T-helper 22 cell (primary cell): ENCODE measurements at places on chromosomes 1 and 21.

GRCh38 chr1:59350521-59350920, 53.6 kb downstream of the FGGY start:
- no peak for DNase-seq

DNA sequence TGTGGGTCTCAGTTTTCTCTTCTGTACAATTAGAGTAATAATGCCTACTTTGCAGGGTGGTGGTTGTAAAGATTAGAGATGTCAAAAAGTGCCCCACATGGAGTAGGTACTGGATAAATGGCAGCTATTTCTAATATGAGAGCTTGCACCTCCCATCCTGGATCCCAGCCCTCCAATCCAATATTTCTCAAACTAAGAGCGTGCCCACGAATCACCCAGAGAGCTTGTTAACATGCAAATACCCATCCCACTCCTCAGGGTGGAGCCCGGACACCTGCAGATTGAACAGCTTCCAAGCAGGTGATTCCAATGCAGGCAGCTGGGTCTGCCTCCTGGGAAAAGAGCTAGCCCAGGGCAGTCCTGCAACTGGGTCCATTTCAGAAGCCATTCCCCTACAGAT, 33.0 kb downstream of the LRRN2 start:
- DNase-seq: no peak

DNA sequence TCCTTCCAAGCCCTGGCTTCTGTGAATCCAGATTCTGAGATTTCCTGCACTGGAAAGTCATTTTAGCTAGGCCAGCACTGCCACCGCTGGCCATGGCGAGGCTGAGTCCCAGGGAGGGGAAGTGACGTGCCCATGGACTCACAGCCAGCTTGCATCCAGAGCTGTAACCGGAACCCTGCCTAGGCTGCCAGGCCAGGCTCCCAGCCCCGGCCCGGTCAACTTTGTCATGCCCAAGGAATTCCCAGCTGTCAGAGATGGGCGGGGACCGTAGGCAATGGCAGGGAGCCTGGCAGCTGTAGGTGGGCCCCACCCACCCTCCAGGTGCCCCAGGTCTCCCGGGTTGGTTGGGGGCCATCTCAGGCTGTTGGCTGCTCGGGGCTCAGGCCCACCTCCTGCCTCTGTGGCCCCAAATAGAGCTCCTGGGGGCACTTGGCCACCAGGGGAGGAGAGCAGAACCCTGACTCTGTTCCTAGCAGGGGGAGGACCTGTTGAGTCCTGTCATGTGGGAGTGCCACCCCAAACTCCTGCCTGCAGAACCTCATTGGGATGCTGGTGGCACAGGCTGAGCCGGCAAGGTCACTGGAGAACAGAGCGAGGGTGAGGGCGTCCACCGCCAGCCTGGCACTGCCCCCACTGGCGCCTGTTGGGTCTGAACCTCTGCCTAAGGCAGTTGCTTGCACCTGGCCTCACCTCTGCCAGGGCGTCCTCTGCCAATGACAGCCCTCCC, 57.8 kb downstream of the FOXO6 start:
- no peak for DNase-seq

DNA sequence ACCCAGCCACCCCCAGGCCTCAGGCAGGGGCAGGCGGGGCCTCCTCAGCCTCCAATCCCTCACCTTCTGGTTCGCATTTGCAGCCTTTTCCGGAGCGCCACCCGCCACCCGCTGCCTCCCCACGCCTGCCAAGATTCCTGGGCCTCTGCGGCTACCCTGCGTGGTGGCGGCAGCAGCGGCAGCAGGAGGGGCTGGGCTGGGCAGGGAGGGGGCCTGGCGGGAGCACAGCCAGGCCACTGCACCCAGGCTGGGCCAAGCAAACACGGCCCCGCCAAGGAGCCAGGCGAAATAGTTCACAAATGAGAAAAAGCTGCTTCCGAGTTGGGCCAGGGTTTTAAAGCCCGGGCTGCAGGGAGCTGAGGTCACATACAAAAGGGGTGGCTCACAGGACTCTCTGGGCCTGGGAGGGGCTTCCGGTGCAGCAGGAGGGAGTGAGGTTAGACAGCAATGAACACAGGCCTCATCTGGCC, 9.8 kb downstream of the COL8A2 start:
- no peak for DNase-seq

GRCh38 chr1:242534753-242535152, 10.3 kb upstream of the PLD5 start:
- no peak for DNase-seq

- DNase-seq: no peak
These were observed 50.1 kb downstream of the COQ8A start for GRCh38 chr1:226990133-226990716.

GRCh38 chr1:3564921-3565831, 46.1 kb downstream of the MEGF6 start:
- DNase-seq: no peak

GRCh38 chr1:91608876-91609275, 108.2 kb downstream of the CDC7 start:
- DNase-seq: no peak

DNA sequence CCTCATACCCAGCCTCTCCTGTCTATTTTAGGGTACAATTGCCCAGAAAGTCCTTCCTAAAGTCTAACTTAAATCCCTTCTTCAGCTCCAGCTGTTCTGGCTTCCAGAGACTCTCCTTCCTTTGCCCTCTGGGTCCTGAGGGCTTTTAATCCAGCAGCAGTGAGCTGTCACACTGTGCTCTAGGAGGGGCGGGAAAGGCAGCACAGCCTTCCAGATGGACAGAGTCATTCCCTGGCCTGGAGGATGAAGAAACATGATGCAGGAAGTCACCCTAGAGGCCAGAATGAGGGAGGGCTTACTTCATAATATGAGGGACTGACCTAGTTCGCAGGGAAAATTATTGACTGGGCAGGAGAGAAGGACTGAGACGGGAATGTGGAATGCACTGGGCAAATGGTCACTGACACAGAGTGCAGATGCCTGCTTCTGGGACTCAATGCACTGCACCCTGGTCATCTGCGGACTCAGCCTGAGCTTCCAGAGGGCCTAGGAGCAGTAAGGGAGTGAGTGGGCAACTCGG, 1.3 kb downstream of the SH2D2A start:
- DNase-seq: no peak

- no peak for DNase-seq
These were observed 1260.0 kb downstream of the BRINP3 start for GRCh38 chr1:189217646-189218045.

DNA sequence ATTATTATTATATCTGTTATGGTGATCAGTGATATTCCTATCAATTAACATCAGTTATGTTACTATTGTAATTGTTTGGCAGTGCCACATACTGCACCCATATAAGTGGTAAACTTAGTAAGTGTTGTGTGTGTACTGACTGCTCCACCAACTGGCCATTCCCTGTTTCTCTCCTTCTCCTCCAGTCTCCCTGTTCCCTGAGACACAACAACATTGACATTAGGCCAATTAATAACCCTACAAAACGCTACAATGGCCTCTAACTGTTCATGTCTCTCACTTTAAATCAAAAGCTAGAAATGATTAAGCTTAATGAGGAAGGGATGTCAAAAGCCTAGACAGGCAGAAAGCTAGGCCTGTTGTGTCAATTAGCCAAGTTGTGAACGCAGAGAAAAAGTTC, 6.6 kb upstream of the THRAP3 start:
- no peak for DNase-seq

GRCh38 chr1:211066781-211067384, 67.1 kb downstream of the KCNH1 start:
- no peak for DNase-seq

DNA sequence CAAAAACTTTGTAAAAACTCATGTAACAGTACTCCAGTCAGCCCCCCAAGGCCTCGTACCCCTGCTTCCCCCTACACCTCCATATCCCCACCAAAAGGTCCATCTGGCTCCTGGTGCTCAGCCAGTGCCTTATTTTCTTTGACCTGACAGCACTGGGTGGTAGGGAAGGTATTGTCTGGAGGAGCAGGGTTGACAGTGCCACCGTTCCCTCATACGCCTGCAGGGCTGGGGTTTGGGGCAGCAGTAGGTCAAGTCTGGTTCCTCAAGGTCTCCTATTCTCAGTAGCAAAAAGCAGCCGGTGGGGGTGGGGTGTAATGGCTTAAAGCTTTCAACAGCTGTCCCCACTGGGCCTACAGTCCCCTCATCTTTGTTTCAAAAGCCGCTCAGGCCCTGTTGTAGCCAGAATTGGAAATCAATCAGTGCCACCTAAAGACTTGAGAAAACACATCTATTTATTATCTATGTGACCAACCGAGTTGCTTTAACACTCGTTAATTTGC, 25.3 kb upstream of the TTF2 start:
- DNase-seq: no peak

GRCh38 chr1:93608187-93609109, 73.2 kb downstream of the BCAR3 start:
- no peak for DNase-seq

DNA sequence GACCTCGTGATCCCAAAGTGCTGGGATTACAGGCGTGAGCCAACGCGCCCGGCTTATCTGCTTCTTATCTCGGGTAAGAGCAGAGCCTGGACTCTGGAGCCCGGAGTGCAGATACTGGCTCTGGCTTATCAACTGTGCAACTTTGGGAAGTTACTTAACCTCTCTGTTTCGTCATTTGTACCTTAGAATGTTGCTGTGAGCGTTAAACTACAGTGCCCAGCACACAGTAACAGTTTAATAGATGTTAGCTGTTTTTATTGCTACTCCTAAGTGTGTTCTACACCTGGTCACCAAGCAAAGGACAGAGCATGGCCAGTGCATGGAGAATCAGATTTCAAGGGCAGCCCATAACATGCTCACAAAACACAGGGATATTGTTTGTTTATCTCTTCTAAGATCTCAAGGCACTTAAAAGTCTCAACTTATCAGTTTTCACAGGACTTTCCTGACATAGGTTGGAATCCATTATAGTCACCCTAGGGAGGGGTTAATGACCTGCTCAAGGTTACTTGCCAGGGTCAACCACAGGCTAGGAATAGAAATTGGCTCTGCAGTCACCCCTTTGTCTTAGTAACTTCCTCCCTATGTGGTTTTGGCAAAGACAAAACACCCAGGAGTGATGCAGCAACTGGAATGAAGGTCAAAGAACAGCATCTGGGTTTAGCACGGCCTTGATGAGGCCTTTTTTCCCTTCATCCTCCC, 22.5 kb upstream of the SRP9 start:
- no peak for DNase-seq

- no peak for DNase-seq
These were observed 118.4 kb upstream of the L1TD1 start for GRCh38 chr1:62076286-62076685.

GRCh38 chr1:150576794-150577556, 2.4 kb downstream of the MCL1 start:
- no peak for DNase-seq

DNA sequence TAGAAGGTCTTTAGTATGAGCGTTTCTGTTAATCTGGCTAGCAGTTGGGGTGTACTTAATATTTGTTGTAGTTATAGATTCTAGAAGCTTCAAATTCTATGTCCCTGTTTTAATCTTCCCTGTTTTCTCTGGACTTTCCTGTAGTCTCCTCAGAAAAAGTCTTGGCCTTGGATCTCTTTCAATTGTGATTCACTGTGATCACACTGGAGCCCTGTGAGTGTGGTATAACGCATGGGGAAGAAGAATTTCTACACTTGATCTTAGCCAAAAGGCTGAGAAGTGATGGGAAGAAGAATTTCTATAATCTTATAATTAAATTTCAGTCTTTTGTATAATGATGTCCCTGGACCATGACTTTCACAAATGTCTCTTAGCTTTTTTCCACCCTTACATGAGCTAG, 36.7 kb upstream of the COP1 start:
- no peak for DNase-seq

GRCh38 chr1:185045814-185046492, 595 bp downstream of the RNF2 start:
- no peak for DNase-seq

GRCh38 chr1:33323663-33324477, 3.0 kb upstream of the A3GALT2 start:
- no peak for DNase-seq

DNA sequence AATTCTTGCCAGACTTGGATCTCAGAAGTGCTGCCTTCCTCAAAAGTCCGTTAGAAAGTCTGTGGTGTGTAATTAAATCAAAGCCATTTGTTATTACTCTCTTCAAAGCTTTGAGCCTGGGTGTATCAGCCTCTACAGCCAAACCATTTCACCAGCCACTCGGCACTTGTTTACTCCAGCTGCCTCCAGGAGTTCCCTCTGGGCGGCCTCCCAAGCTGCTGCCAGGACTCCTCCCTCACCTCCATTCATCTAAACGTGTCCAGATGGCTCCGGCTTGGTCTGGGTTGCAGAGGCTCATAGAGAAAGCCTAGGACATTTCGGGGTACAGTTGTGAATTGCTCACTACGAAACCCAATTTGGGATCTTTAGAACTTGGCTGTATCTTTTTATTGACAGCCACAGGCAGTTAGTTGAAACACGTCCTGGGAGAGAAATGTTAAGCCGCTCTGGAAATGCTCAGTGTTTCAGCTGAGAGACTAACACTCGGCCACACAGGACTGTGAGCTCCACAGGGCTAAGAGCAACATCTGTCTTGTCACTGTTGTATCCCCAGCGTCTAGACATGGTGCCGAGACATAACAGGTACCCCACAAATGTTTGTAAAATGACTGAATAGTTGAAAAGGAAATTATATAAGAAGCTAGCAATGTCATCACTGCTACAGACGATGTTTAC, 116.9 kb upstream of the NGF start:
- DNase-seq: no peak

DNA sequence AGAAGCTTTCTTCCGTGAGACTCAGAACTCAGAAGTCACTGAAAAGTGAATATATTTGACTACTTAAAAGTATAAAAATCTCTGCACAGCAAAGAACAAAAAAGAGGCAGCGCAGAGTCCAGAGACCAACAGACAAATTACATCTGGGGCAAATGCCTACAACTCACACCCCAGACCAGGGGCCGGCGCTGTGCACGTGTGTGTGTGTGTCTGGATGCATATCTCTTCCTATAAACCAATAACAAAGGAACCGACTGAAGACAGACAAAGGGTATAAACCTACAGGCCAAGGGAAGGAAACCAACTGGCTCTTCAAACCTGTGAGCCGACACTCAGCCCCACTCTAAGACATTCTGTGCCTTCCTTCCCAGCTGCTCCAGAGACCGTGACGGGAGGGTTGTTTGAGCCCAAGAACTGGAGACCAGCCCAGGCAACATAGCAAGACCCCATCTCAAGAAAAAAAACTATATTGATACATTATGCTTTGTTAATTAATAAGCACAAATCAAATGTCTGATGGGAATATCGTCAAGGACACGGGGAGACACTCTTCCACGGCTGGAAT, 18.8 kb downstream of the WNT9A start:
- no peak for DNase-seq

GRCh38 chr1:241356519-241357365, at the start of gene RGS7:
TSS of gene RGS7 (minus strand) at chr1:241357205.
- DNase-seq: no peak
